ENCODE measurements at places on chromosomes 3 and 15. TPM values are rescaled to one million over a fixed set of nuclear protein-coding genes. Genes with fewer than 3 reads are reported as not detected.

GRCh38 chr3:11542551-11542950 lies 101.2 kb downstream of the VGLL4 start:
- no peak for DNase-seq

DNA sequence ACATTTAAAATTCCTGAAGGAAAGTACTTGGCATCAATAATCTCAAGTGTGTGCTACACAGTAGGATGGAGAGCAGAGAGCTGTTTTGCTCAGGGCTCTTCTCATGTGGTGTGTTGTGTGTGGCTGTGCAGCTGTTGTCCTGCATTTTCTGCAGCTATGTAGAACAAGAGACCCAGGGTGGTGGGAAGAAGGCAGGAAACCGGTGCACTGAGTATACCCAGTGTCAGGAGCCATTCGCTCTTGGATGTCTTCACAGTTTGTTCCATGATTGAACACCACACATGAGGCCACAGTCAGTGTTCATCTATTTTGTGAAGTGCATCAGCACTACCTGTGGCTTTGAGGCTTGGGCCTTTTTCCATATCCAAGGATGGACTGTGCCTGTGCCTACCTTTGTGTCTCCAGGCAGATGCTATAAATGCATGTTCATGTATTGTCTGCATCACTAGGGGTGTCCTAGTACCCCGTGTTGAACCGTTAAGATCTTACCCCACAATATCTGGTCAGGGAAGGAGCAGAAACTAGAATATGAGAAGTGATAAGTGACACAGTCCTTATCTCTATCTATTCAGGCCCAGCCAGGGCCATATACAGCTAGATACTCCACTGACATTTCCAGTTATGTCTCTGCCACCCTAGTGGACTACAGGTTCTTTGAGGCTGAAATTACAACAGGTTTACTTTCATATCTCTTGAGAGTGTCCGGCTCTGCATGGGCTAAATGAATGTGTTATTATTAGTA lies 194.3 kb downstream of the NR2F2 start:
- no peak for DNase-seq

DNA sequence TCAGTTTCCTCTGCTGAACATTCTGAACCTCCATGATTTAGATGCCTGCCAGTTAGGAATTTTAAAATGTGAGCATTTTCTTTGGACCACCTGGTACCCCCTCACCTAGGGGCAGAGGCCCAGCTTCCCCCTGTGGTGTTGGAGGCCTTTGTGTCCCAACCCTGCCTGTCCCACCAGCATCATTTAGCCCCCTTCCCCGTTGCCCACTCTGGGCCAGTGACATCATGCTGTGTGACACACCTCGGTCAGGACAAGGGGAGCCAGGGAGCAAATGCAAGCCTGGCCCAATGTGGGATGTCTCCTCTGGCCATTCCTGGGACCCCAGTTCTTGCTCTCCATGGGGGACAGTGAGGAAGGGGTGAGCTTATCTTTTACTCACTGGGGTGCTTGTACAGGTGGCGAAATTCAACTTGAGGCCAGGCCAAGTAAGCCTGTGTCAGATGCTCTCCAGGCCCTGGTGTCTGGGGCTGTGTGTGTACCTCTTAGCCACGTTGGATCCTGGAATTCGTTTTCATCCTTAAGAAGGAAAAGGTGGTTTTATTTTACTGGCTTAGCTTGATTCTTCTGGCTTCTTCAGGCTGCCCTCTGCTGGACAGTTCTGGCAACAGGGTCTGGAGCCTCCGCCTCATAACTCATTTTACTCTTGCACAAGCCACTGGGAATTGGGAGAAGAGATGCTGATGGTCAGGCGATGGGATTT lies 49.7 kb upstream of the MYZAP start:
- DNase-seq = peak; percentile 37

GRCh38 chr3:71581457-71582035 lies 2.0 kb downstream of the FOXP1 start:
- DNase-seq = no peak

DNA sequence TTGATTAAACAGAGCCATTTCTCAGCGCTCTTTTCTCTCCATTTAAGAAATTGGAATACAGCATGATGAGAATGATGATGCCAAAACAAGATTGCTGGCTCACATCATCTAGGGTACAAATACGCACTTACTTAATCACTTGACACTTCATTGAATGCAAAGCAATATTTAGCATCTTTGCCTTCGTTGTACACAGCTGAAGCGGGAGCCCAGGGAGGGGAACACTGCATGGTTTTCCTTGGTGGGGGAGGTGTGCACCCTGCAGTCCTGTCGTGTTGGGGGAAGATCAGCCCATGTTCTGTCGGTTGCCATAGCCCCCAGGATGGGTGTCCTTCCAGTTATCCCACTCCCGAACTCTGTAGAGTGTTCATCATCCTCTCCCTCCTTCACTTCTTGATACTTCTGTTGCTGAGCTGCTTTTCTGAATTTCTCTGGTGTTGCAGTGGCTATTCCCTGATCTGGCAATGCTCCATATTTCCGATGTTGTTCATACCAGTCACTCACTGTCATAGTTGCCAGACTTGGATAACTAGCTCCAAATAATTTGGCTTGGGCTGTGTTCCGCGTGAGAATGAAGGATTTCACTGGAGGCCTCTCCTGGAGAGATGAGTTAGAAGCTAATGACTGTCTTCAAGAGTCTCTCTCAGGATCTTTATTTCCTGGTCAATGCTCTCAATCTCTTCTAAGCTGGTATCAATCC lies 50.1 kb upstream of the DYNC1LI1 start:
- no peak for DNase-seq

GRCh38 chr3:29311795-29312194 lies 30.9 kb downstream of the RBMS3 start:
- DNase-seq = no peak

GRCh38 chr3:43649365-43649968 lies 27.7 kb upstream of the ANO10 start:
- DNase-seq = no peak

GRCh38 chr15:44427756-44428724 lies 611 bp downstream of the CTDSPL2 start:
- DNase-seq = peak; percentile 62

DNA sequence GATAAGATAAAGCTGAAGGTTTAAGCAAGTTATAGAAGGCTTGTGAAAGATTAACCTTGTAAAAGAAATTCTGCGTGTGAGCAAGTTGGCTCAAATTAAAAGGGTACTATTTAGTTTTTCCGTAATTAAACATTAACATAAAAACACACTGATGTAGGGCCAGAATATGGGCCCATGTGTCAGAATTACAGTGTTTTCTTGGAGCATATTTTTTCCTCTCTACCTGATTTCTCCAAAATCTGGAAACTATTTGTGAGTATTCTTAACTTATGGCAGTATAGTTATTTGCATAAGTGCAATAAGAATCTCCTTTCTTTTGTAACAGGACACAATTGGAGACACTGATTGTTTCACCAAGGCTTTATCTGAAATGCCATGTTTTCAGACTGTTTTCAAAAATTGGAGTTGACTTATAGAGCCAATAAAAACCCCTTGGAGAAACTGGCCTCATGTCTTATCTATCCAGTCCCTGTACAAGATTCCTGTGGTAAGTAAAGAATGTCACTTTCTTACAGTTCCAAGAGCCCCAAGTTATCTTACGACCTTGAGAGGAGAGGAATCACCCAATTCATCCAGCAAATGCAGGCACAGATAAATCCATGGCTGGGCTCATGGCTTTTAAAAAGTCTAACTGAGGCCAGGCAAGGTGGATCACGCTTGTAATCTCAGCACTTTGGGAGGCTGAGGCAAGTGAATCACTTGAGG lies 47.8 kb upstream of the P2RY1 start:
- DNase-seq = no peak

- no peak for DNase-seq
Measured at GRCh38 chr3:146072061-146072460, 88.9 kb downstream of the PLOD2 start.

- DNase-seq = no peak
Measured at GRCh38 chr3:38102444-38102814, 34.5 kb downstream of the ACAA1 start.

DNA sequence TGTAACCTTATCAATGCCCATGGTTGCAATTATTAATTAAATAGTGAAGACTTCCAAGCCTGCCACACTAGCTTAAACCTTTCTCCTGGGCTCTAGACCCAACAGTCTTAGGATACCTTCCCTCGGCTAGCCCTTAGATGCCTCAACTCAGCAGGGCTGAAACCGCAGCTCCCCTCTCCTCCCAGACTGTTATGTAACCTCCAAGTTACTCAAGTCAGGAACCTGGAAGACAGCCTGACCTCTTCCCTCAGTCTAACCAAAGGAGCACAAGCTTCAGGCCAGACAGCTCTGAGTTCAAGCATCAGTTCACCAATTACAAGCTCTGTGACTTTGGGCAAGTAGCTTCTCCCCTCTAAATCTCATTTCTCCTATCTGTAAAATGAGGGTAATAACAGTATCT lies 70.5 kb upstream of the HACD2 start:
- DNase-seq = no peak

DNA sequence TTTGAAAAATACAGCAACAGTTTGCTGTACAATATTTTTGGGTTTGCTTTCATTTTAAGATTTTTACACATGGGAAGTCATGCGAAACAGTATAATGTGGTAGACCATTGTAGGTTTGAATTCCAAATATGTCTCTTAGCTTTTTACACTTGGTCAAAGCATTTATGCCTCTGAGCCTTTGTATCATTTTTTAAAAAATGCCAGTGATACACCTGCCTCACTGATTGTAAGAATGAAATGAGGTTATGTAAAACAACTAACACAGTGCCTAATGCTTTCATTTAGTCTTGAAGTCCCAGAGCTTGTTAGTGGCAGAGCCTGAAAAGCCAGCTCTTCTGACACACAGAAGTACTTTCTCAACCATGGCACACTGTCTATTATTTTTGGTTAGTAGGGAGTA lies 202.0 kb downstream of the UBE2E2 start:
- no peak for DNase-seq

DNA sequence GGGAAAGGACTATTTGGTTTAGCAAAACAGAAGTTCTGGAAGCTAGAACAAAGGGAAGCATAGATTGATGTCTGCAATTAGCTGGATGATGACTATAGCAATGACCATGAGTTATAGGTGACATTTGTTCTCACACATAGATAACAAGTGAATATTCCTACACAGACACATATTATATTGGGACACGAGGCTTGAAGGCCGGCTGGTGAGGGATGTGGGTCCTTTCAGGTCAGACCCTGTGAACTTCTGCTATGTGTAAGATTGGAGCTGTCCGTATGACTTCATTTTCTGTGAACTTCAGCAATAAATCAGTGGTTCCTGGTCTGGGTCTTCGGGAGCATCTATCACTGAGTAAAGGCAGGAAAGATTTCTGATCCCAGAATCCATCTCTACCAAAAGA lies 253.6 kb upstream of the CFAP20DC start:
- DNase-seq = no peak

DNA sequence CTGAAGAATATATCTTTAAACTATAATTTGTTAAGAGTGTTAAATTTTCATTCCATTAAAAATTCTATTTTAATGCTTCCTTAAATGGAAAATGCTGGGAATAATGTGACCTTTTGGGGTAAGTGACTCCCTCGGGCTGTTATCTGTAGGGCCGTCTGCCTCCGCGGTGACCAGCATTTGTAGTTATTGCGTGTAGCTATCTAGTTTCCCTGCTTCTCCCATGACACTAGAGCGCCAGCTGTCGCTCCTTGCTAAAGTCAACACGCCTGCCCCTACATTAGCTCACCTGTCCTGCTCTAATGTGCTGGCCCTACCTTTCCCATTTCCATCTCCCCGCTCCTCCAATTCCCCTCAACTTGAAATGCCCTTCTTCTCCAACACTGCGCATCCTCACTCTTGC lies 12.4 kb upstream of the CHRM5 start:
- no peak for DNase-seq

- DNase-seq = no peak
Measured at GRCh38 chr15:70213794-70214193, 116.1 kb upstream of the TLE3 start.

DNA sequence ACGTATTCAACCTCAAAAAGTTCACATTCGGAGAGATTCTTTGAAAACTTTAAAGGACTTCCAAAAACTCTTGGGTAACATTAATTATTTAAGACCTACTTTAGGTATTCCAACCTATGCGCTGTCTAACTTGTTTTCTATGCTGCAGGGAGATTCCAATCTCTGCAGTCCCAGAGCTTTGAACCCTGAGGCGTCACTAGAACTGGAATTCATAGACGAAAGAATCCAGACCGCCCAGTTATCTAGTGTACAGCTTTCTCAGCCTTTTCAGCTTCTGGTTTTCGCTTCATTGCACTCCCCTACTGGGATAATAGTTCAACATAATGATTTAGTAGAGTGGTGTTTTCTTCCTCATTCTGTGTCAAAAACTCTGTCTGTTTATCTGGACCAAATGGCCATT lies 711.3 kb downstream of the ROBO1 start:
- DNase-seq = no peak

DNA sequence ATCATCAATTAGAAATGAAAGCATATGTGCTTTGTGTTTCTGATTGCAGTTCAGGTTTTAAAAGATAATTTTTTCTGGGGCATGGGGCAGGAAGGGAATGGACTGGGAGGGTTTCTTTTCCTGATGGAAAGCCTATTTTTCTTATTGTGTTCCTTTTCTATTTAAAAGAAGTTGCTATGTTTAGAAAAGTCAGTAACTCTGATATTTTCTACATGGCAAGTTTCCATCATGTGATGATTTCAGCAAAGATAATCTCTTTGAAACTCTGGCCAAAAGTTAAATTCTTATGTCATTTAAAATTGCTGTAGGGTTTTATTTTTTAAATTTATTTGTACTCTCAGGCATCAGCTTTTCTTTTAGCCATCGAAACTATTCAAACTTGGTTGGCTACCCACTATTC lies 601.2 kb downstream of the FOXP1 start:
- no peak for DNase-seq

DNA sequence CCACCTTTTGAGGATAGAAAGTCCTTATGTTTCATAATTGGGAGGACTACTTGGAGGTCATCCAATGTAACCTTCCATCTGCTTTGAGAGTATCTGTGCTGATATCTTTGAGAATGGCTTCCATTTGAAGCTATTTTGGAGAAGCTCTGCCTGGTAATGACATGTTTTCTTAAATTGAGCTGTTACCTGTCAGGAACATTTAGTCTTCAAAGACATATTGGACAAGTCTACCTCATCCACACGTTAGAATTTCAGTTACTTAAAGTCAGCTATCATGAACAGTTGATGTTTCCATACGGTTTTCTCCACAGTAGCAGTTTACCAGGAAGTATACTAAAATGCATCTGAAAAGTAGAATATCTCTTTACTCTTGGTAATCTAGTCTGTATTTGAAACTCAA lies 318.5 kb downstream of the EDEM1 start:
- DNase-seq = no peak

The GOLGA8K gene
- 0.77 TPM for total RNA-seq

The HIGD2B gene
- not detected for total RNA-seq

The PLA2G4B gene
- 1.8 TPM for total RNA-seq

The SERINC4 gene
- total RNA-seq = not detected

The CTXN2 gene
- not detected for total RNA-seq

The FOXL2 gene
- 3.7 TPM for total RNA-seq

The LYSMD4 gene
- 3.8 TPM for total RNA-seq

Data from astrocyte (in vitro differentiated cells and primary cell).